ENCODE measurements at places on chromosomes 11 and 22.
A peak's percentile ranks its signal among the peaks of the same experiment; 100 is the strongest.

GRCh38 chr11:62547691-62548281 is 1.2 kb upstream of the AHNAK start:
- DNase-seq = no peak

- no peak for DNase-seq
Observed at GRCh38 chr11:115919341-115920091, 415.3 kb upstream of the CADM1 start.

DNA sequence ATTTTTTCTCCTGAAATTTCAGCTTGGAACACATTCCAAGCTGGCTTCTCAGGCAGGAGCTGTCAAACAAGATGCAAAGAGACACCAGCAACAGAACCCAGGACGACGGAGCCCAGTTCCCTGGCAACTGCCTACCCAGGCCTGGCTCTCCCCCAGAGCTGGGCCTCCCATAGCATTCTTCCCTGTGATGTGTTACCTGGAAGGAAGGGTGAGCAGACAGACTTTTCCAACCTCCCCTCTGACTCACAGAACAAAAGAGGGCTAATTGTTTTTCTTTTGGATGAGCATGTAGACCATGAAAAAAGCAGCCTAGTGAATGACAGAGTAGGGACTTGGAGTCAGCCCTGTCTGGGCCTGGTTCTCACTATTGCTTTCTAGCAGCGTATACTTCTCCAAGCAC is 55.3 kb upstream of the BMAL1 start:
- DNase-seq = no peak

DNA sequence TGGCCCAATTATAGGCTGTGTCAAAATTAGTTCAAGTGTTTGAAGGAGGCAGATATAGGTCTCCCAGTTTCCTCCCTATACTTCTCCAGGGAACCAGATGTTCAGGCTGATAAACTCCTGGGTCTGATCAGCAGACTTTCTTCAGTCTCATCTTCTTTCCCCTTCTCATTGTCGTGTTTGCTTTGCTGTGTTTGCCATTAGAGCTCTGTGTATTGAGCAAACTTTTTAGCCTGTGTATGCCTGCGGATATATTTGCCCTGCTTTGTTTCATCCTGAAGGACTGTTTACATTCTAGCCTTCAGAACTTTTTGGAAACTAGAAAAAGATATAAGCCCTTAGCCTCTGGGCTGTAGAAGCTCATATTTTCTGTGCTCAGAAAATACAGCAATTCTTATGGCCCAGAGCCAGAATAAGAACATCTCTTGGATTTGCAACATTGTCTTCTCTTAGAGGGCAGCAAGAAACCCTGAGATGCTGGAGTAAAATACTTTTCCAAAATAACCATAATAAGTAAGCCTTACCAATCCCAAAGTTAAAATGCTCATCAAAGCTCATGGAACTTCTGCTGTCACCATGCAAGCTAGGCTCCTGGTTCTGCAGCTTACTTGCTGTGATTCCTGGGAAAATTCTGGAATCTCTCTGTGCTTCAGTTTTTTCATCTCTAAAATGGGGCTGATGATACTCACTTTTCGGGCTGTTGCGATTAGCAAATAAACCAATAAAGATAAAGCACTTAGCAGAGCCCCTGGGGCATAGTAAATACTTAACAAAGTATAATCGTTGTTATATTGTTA is 34.1 kb upstream of the ME3 start:
- no peak for DNase-seq

- no peak for DNase-seq
Observed at GRCh38 chr11:120295099-120295498, 30.0 kb upstream of the TLCD5 start.

GRCh38 chr11:119432484-119433357 is 9.7 kb upstream of the THY1 start:
- no peak for DNase-seq

DNA sequence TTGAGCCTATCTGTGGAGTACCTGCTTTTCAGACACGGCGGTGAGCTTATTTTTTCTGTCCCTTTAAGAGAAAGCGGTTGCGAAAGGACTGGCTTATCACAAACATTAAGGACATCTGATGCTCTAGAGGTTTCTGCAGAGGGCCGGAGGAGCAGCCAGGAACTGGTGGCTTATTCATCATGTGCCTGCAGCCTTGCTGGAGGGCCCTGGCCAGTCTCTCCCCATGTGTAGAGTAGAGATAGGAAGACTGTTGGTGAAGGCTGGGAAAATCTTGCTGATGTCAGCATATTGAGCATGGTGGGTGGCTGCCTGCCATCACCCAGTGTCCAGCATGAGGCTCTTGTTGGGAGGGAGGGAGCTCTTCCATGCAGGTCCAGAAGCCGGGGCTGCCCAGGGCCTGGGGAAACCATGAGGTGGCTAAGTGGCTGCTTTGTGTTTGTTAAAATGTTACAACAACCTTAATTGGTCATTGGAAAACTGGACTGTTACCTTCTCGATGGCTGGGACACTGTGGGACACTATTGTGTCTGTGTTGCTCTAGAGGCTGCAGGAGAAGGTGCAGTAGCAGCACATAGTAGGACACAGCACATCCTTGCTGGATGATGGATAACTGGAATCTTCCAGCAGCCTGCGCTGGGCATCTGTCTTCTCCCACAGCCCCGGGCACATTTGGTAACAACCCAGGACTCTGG is 54.3 kb downstream of the TSPAN18 start:
- no peak for DNase-seq

DNA sequence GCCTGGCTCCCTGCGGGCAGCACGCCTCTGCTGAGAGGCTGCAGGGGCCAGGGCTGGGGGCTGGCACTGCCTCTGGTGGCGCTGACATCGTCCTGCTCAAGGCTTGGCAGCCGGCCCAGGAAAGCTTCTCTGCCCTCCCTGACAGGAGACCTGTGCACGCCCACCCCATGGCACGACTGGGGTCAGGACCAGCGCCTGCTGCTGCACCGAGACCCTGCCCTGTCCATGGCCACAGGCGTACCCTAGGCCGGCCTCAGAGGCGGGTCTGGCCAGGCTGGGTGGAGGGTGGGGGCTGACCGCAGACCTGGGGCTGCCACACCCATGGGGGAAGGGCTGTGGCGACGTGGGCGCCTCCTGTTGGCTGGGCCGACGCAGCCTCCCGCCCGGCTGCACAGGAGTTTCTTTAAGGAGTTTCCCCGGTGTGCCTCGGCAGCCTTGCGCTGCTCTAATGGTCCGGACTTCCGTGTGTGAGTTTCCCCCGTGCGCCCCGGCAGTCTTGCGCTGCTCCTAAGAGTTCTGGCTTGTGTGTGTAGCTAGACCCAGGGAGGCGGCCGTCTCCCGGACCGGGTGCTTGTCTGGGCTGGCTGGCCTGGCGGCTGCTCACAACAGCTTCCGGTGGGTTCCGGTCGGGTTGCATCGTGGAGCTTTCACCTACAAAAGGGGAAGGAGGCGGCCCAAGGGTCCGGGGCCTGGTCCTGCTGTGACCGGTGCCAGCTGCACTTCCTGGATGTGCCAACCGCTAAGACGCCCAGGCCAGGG is 4.6 kb downstream of the TRABD start:
- peak; percentile 46 for DNase-seq

GRCh38 chr11:66467034-66467659 is 442 bp downstream of the PELI3 start:
- DNase-seq = no peak

DNA sequence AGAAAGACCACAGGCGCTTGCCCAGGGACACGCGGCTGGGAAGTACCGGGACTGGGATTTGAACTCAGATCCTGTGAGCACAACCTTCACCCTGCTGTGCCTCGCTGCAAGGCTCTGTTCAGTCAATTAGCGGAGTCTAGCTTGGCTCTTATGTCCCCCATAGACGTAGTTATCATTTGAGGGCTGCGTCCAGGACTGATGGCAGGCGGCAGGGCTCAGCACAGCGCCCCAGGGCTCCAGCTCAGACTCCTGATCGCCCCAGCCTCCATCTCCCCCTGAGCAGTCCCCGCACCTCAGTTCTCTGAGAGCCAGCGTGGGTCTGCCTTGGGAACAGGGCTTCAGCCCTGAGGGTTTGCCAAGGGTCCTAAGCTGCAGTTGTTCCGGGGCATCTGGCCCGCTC is 19.8 kb downstream of the MRGPRG start:
- DNase-seq = no peak

- no peak for DNase-seq
Observed at GRCh38 chr11:66970807-66971442, 4.2 kb upstream of the C11orf86 start.

- DNase-seq = no peak
Observed at GRCh38 chr11:76857781-76858410, 2.8 kb upstream of the ACER3 start.

- no peak for DNase-seq
Observed at GRCh38 chr11:20047006-20047768, 113.1 kb downstream of the DBX1 start.

DNA sequence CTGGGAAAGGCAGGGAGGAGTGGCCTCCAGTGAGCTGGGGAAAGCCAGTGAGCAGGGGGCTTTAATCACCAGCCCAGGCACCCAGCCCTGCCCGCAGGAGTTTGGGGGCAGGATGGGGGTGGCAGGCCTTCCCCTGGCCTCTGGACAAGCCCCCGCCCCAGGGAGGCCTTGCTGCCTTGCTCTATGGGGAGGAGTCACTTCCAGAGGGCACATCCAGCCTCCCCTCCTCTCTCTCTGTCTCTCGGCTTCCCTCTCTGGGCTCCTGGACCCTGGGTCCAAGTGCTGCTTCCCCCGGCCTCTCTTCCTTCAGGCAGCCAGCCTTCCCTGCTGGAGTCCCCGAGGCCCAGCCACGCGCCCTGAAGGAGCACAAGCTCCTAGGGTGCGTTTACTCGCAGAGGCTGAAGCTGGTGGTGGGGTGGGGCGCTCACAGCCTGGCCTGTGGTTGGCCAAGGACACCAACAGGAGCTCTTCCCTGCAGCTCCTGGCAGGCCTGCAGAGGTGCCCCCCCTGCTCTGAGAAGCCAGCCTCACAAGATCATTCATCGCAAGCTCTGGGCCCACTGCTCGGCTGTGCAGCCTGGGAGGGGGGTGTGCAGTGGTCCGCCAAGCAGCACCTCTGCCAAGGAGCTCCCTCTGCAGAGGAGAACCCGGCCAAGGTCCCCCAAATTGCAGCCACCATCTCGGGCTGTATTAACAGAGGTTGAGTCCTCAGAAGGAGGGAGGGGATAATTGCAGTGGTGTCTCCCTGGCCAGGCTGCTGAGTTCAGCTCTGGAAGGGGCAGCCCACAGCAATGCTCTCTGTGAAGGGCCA is 25.4 kb downstream of the OSBPL5 start:
- DNase-seq = no peak

GRCh38 chr22:28674121-28674563 is 5.5 kb downstream of the TTC28 start:
- no peak for DNase-seq

GRCh38 chr22:39617970-39618757 is 47.6 kb downstream of the CACNA1I start:
- DNase-seq = no peak

GRCh38 chr22:28710107-28710506 is 30.5 kb upstream of the TTC28 start:
- DNase-seq = no peak

GRCh38 chr22:36369922-36370791 is 17.6 kb downstream of the MYH9 start:
- no peak for DNase-seq

DNA sequence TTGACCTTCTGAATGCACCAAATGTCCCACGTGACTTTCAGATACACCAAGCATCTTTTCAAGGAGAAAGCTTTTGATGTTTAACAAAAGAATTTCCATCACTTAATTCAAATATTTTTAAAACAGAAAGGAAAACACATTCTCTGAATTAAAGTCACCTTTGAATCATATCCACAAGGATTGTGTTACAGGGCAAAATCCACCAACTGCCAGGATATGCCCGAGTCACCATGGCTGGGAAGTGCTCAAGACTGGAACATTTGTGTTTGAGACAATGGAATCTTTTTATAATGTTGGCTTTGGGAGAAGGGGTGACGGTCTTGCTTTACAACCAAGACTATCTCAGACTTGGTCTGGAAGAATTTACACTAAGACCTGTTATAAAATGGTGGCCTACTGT is 40.8 kb downstream of the BID start:
- no peak for DNase-seq

- DNase-seq = no peak
Observed at GRCh38 chr11:20050551-20051333, 109.5 kb downstream of the DBX1 start.

GRCh38 chr11:2923446-2924375 is 5.5 kb downstream of the PHLDA2 start:
- no peak for DNase-seq

DNA sequence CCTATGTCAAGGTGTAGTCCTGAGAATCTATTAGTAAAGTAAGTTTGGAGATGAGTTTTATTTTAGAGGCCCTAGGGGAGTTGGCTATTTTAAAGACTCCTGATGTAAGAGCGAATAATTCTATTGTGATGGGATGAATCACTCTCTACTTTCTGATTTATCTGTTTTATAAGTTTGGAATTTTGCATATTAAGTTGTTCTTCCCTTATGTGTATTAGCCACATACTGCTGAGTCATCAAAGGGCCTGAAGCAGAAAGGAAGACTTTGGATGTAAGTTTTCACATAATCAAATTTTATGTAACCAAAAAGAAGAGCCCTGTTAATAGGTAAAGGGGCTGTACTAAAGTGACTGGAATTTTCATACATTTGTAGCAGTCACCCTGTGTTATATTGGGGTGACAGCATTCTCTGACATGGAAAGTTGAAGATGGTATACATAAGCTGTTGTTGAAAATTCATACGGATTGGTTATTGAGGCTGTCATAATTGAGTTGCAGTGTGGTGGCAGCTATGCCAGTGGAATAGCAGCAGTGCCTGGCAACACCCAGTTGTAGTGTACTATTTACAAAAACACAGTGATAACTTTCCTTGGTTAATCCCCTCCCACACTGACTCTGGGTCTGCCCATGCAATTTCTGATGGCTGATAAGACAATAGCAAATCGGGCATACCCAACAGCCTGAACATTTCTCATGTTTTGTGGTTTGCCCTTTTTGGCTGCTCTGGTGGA is 90.6 kb upstream of the NTM start:
- DNase-seq = no peak

GRCh38 chr11:36023922-36024321 is 80.1 kb downstream of the LDLRAD3 start:
- no peak for DNase-seq

DNA sequence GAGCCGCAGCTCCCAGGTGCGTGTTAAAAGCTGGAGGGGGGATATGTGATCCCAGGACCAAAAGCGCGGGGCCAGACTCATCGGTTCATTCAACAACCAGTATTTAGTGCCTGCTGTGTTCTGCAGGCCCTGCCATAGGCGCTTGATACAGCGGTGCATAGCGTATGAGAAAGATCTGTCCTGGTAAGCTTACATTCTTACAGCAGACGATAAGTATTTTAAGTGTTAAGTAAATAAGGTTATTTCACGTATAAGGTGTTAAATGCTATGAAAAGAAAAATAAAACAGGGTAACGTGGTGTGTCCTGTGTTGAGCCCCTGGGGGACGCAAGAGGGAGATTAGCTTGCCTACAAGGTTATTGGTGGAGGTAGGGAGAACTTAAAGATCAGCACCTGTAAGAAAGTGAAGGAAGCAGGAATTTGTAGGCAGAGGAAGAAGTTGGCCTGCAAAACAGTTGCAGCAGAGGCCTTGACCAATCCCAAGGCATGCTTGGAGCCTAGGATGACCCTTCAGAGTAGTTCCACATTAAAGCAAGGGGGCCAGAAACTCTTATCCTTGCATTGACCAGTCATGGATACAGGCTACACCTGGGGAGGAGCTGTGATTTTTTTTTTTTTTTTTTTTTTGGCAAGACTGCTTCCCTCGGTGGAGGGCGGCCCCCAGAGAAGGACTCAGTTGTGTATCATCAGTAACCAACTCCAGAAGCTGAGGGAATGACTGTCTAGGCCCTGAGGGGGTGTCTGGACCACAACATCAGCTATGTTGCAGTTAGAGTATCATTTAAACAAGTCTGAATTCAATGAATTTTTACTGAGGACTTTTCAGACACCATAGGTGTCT is 487 bp upstream of the LIPT2 start:
- no peak for DNase-seq

All from stimulated activated CD8-positive, alpha-beta memory T cell treated with anti-CD3 and anti-CD28 coated beads, Interleukin-15, amount 100 ng/mL, for 4 hours (primary cell).